CD4-positive, alpha-beta T cell treated with Interleukin-4 for 1 hour (primary cell): ENCODE measurements at places on chromosomes 5 and 9.

GRCh38 chr9:34454571-34455065 is 3.8 kb downstream of the FAM219A start:
- no peak for DNase-seq

GRCh38 chr9:93182572-93182971 is 1.4 kb upstream of the WNK2 start:
- no peak for DNase-seq

DNA sequence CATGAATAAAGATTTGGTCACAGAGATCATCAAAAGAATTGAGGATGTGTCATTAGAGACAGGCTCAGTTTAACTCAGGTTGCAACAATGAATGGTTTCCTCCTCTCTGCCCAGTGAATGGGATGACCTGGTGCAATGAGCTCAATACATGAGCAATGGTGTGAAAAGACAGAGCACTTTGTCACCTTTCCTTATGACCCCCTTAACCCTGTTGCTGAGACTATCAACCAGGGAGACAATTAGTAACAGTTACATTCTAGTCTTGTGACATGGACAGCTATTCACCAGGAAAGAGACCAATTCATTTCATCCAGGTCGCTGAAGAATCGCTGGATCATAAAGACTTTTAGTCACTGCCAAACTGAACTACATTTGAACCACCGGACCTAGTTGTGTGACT is 19.9 kb upstream of the CDH6 start:
- no peak for DNase-seq

GRCh38 chr9:117718085-117718484 is 13.9 kb downstream of the TLR4 start:
- peak; percentile 14 for DNase-seq

DNA sequence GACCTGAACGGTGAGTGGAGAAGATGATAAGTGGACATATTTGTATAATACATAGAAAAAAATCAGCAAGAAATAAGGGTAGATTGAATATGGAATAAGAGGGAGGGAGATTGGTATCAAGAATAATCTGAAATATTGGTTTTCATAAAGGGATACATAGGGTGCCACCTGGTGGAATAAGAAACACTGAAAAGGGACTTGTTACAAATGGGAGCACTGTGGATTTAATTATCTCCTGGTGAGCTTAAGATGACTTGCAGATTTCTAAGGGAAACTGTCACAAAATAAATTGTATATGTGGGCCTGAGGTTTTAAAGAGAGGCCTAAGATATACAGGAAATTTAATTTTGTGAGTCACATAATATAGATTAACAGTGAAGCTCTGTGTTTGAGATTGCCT is 1403.5 kb upstream of the CDH18 start:
- no peak for DNase-seq

GRCh38 chr5:143008809-143009521 is 238.8 kb downstream of the ARHGAP26 start:
- peak; percentile 92 for DNase-seq

- no peak for DNase-seq
Measured at GRCh38 chr9:128073253-128073886, 5.3 kb downstream of the SLC25A25 start.

- no peak for DNase-seq
Measured at GRCh38 chr5:71957292-71957898, 149.9 kb upstream of the MAP1B start.

- DNase-seq: no peak
Measured at GRCh38 chr5:73983644-73984043, 357.6 kb downstream of the ARHGEF28 start.
